ENCODE measurements at places on chromosomes 3 and 15.

- DNase-seq, result no peak
Measured at GRCh38 chr3:193830791-193831191, 237.8 kb downstream of the OPA1 start.

GRCh38 chr3:33115024-33115768 lies 1.4 kb downstream of the CRTAP start:
- no peak for DNase-seq

- DNase-seq, result no peak
Measured at GRCh38 chr3:173737167-173737808, 339.7 kb downstream of the NLGN1 start.

GRCh38 chr3:71360180-71360579 lies 223.3 kb downstream of the FOXP1 start:
- no peak for DNase-seq

- DNase-seq, result no peak
Measured at GRCh38 chr15:72599855-72600464, 54.5 kb upstream of the GOLGA6B start.

- DNase-seq, result no peak
Measured at GRCh38 chr15:101724675-101725005, 367 bp upstream of the TARS3 start.

DNA sequence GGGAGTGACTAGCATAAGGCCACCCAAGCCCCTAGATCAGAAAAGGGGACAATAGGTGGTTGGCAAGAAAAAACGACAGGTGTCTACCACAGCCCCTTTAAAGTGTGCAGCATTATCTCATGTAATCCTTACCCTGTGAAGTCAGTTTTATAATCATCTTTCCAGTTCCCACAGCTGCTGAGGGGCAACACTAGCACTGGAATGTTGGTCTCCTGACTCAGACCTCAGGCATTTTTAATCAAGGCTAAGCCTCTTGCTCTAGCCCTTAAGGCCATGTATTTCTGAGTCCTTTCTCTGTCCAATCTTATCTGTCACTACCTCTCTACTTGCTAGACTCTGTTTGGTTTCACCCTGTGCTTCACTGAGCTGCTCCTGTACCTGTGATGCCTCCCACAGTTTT lies 171.7 kb downstream of the TLE3 start:
- no peak for DNase-seq

- DNase-seq, result no peak
Measured at GRCh38 chr3:154886437-154886836, 193.7 kb upstream of the MME start.

- DNase-seq, result no peak
Measured at GRCh38 chr15:74724570-74725224, 631 bp downstream of the CYP1A1 start.

DNA sequence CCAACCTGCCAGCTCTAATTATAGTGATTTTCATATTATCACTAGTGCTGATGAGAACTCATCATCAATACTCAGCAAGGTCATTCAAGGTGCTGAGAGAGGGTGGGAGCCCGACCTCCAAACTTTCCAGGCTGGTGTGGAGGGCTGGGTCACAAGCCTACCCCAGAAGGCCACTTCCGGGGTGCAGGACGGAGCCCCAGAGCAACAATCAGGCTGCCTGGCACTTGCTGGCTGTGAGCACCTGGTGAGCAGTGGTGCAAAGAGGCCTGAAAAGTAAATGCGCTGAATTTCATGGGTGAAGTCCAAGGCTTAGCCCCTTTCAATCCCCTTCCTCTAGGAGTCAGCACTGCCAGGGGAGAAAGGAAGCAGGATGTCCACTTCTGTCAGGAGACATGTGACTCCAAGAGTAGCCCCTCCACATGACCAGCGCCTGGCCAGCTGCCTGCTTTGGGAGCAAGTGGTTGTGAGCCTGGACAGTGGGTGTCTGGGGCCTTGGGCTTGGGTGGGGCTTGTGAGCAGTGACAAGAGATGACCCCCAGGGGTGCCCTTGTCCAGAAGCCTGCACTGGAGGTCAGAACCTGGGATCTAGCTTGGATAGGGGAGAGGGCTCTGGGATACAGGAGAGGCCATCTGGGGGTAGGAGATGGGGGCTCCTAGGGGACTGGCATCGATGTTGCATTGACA lies 165.0 kb upstream of the TLE3 start:
- DNase-seq, result no peak

DNA sequence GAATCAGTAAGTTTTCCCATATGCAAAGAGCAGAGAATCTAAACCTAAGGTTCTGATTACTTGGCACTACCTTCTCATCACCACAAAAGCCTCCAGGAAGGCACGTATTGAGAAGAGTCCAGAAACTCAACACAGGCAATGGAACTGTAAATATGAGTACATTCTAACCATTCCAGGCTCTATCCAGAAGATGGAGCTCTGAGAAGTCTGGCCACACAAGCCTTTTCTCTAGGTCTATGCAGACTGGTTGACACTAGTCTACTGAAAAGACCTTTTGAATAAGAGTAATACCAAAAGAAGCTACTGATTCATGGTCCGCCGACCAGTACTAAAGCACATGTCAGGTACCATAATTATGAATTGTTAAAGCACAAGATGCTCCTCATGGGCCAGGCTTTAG lies 12.2 kb upstream of the NCKIPSD start:
- no peak for DNase-seq

GRCh38 chr3:64878362-64878761 lies 190.6 kb upstream of the ADAMTS9 start:
- DNase-seq, result no peak

Data from activated T-helper 1 cell treated with anti-CD3 and anti-CD28 coated beads, Interleukin-2, amount 50 U/mL, for 16 hours (primary cell).